ENCODE measurements at places on chromosomes 5 and 9.

DNA sequence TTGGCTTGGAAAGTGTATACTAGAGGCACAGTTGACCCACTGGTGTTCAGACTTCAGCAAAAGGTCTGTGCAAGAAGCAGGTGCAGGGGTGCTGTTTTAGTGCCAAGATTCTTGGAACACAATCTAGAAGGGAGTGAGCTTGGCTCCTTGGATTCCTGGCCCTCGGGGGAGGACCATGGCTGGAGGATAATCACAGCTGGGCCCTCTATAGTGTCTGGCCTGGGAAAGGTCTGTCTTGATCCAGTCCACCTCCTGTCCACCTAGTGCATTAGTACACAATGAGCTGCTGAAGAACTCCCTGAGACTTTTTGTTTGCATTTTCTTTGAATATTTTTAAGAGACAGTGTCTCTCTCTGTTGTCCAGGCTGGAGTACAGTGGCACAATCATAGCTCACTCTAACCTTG is 50.4 kb upstream of the PLPP1 start:
- no peak for DNase-seq

GRCh38 chr9:126085170-126085569 is 241.5 kb upstream of the MVB12B start:
- no peak for DNase-seq

DNA sequence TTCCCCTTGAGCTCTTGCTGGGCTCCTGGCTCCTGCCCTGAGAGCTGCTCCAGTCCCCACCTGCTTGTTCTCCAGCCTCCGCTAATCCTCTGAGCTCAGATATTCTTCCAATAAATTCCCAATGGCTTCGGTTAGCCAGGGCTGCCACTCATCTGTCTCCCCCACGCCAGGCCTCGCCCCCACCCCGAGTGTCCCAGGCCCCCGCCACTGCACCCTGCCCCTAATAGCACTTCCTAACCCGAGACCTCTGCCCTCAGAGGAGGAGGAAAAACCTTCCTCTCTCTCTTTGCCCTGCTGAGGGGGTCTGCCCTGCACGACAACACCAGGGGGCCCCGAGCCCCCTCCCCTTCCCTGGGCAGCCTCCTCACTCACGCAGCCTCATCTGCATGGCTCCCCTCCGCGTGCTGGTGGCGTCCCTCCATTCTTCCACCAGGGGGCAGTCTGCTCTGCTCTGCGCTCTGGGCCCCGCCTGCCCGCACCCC is 5.4 kb upstream of the LCN15 start:
- no peak for DNase-seq

- no peak for DNase-seq
Measured at GRCh38 chr9:24258626-24259025, 287.1 kb downstream of the IZUMO3 start.

DNA sequence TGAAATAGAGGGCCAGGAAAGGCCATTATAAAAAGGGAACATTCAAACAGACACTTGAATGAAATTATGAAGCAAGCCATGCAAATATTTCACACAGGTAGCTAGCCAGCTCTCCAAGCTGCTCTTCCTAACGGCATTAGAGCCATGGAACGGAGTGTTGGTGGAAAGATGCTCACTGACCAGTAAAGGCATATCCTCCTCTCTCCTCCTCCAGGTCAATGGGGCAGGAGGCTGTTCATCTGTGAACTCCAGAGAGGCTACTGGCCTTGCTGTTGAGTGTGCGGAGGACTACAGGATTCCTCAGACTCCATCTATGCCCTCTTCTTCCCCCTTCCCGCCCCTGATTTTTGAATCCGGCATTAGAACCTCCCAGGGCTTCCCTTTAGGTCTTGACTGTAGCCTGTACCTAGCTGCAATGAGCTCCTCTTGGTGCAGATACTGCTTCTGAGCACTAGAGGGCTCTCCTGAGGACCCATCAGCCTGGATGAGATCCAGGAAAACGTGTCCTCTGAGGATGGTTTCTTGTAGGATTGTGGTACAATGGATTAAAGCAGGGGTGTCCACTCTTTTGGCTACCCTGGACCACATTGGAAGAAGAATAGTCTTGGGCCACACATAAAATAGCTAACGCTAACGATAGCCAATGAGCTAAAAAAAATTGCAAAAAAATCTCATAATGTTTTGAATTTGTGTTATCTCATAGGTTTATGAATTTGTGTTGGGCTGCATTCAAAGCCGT is 162.2 kb downstream of the SREK1 start:
- DNase-seq: no peak

DNA sequence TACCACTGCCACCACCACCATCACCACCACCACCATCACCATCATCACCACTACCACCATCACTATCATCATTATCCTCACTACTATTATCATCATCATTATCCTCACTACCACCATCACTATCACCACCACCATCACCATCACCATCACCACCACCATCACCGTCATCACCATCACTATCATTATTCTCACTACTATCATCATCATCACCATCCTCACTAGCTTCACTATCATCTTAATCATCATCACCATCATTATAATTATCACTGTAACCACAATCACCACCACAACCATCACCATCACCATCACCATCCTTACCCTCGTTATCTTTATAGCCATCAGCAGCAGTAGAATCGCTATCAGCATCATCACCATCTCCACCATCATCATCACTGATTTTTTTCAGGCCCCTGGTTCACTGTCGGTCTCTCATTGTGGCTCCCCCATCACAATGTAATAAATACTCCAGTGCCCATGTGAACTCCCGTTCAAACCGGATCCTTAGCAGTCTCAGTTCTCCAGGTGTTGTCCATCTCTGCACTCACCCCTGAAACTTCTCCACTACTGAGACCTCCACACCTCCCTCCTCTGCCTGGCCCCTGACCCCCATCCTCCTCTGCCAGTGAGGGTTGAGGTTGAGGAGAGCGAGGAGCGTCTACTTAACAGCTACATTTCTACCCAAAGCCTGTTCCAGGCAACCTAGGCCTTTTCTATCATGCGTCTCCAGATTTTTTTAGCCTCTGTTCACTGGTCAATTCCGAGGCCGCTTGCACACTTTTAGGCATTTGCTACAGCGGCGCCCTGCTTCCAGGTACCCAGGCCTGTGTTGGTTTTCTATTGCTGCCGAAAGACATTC is 238.2 kb downstream of the PBX3 start:
- no peak for DNase-seq

DNA sequence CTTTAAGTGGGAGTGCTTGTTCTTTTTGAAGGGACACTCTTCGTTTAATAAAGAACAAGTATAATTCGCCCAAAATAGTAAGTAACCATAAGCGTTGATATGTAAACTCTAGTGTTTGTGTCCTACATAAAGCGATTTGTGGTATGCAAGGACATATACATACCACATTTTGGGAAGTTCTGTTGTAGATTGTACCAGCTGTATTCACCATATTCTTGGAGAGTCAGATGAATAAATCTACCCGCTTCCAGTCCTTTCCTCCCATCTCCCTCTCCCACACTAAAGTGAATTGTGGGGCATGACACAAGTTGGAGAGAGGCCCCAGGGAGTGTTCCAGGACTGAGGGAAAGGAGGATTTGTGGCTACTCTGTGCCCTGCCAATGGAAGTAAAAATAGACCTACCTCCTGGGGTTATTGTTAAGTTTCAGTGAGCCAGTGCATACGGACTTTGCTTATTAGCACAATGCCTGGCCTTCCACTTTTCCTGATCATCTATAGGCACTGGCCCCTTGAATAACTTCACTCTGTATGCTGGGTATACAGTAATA is 40.6 kb downstream of the ARHGAP26 start:
- no peak for DNase-seq

GRCh38 chr9:135123126-135123772 is 35.8 kb downstream of the OLFM1 start:
- DNase-seq: no peak

- no peak for DNase-seq
Measured at GRCh38 chr9:125660557-125660956, 46.5 kb downstream of the MAPKAP1 start.

- no peak for DNase-seq
Measured at GRCh38 chr5:178499352-178499751, 90.8 kb downstream of the COL23A1 start.

DNA sequence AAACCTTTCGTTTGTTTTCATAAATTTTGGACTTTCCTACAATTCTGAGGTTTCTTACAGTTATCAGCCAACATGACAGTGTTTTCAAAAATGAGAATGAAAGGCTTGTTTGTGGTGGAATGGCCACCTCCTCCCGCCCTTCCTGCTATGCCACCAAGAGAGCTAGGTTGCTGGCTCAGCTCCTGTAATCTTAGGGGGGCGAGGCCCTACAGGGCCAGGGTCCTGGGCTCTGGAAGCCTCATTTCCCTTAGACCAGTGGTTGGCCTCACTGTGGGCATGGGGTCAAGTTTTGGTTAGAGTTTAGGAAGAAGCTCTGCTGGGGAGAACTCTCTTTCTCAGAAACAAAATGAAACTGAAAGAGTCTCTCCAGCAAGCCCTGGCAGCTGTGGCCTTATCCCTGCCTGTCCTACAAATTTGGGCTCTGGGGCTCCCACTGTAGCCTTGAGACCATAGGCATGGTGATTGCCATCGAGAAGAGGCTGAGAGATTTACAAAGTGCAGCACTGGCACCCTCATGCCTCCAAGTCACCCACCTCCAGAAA is 66.2 kb downstream of the IRX1 start:
- no peak for DNase-seq

DNA sequence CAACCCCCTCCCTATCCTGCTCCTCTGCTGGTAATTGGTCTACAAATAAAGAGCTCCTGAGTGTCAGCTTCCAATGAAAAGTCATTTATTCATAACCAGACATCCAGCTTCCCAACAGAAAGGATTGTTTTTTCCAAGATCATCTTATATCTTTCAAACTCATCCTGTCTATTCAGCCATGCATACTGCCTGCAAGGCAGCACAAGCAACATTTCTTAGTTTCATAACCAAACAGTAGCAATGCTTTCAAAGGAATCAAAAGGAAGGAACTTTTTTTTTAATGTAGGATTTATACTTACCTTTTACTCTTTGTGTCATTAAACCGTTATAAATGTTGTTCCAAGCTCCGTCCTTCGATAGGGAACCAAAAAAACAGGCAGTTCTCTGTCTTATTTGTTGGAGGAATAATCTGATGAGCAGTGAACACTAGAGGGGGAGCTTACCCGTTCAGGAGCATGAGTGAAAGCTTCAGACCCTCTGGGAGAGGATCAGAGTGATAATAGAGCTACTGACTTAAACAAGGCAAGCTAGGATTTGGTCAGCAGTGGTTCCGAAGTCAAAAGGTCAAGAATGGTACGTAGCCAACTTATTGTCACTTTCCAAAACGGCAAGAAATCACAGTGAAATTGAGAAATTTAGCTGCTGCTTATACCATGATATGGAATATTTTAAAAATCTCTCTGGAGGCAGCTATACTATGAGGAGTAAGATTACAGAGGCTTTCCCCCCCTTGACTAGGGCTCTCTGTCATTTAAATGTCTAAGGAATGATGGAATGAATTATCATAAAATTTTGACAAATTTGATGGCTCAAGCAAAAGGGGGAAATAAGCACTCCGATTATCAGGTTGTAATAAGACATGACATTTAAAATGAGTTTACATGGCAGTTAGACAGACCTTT is 892.9 kb downstream of the NR2F1-AS1 start:
- DNase-seq: no peak

GRCh38 chr9:126721564-126721981 is 83.3 kb upstream of the ZBTB43 start:
- DNase-seq: no peak

DNA sequence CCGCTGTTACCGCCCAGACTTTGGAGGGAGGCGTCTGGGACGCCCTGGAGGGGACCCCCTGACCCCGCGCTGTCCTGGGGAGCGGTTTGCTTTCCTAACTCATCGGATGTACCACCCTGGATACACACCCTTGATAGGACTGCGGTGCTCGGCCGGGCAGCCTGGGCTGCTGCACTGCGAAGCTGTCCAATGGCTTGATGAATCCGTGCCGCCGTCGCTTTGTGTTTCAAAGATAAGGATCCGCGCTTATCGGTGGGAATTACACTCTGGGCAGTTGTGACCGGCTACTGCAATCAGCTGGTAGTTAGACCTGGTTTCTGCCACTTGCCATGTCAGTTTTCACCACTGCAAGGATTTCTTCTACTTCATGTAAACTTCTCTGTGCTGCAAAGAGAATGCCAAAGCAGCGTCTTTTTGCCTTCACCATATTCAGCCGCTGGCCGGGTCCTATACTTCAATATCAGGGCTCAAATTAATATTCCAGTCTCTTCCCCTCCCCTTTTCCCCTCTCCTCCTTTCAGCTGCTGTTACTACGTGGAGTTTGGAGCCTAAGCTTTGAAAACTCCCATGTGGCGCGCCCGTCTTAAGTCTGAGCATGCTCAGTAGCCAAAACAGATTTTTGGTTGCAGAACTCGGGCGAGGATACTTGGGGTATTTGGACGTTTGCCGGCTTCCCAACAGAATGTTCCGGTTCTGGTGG is 727 bp downstream of the SMAD5 start:
- DNase-seq: no peak

GRCh38 chr9:26937816-26938371 is 9.1 kb downstream of the PLAA start:
- no peak for DNase-seq

GRCh38 chr9:86801246-86801645 is 146.1 kb downstream of the GAS1 start:
- no peak for DNase-seq

- no peak for DNase-seq
Measured at GRCh38 chr9:77677397-77677796, 29.3 kb upstream of the GNA14 start.

DNA sequence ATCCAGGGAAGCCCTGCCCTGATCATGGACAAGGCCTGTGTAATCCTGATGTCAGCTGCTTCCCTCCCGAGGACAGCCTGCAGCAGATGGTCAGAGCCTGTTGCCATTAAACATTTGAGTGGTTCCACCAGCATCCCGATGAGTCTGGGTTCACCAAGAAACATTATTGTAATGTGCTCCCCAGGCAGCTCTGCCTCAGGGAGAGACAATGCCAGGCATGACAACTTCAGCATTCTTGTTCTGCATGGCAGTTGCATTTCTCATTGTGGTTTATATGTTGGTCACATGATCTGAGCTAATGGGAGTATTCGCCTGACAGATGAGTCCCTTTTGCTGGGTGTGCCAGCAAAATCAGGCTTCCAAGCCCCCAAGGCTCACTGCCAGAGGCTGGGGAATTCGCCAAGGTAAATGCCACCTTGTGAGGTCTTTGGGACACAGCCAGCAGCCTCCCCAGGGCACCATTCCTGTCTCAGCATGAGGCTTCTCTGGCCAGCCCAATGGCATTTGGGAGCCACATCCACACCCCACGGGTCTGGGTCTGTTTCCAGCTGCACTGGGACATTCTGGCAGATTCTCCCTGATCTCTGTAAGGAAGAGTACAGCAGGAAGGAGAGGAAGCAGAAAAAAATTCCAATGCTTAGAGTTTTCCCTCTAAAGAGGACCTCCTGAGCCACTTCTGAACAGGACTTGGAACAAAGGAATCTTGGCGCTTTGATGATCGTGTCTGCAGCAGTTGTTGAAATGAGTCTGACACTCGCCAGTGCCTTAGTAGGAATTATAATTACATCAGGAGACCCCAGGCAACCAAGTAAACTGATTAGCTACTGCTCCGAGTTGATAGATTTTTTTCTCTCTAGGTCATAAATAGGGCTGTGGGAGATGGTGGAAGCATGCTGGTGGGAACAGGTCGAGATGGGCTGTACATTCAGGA is 18.7 kb downstream of the KCNIP1 start:
- no peak for DNase-seq

GRCh38 chr9:96551403-96551802 is 68.2 kb downstream of the CDC14B start:
- no peak for DNase-seq
